ENCODE measurements at places on chromosomes 12 and 14.
A peak's percentile ranks its signal among the peaks of the same experiment; 100 is the strongest.

- no peak for DNase-seq
These were observed 85.0 kb downstream of the KICS2 start for GRCh38 chr12:64137117-64137516.

DNA sequence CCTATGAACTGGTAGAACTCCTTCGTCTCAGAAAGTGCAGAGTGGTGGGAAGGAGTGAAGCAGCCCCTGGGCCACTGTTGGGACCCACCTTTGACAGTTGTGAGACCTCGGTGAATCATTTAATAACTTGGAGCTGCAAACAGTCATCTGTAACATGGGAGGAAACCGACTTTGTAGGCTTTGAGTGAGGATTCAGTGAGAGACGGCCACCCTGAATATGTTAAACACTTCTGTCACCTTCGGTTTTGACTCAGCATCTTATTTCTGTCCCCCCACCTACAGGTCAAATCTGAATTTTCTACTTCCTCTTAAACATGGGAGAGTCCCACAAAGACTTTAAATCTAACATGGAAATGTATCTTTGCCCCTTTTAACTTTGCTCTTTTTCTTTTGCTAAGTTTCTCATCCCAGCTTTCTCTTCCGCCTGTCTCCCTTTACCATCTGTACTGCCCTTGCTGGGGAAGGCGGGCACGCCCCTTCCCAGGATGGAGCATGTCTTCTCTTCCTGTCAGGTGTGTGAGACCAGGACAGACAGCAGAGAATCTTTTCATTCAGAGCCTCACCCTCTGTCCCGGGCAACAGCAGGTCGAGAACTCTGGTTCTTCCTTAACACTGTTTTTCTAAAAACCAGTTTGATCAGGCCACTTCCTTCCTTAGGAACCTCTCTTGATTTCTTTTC lies 37.1 kb downstream of the ZC3H14 start:
- no peak for DNase-seq

GRCh38 chr12:131535779-131536178 lies 175.1 kb upstream of the SFSWAP start:
- DNase-seq = no peak

DNA sequence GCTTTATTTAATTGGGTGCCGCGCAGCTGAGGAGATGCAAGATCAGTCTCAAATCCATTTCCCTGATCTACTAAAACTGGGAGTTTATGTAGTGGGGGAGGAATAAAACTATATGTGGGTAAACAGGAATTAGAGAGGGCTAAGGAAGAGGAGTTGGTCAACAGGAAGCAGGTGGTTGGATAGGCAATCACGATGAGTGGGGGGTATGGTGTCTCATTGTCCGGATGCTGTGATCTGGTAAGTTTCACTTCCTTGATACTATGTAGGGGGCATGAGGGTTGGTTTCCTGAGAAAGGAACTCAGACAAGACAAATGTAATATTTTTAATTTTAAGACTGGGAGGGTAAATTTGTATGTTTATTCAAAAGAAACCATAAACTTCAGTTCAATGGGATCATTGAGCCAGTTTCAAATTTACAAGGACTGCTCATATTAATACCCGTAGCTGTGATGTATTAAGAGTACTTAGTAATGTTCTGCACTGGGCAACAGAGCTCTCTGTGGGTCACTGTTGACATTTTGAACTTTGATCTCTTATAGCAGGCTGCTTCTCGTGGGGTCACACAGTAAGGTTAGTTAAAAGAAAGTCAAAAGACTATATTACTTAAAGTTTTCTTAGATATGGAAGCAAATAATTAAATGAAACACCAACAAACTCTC lies 786.2 kb upstream of the FBXO33 start:
- DNase-seq = no peak

GRCh38 chr12:81128930-81129554 lies 51.2 kb downstream of the ACSS3 start:
- DNase-seq = peak; percentile 8

GRCh38 chr12:52942066-52942900 lies 6.6 kb upstream of the KRT18 start:
- DNase-seq = no peak

DNA sequence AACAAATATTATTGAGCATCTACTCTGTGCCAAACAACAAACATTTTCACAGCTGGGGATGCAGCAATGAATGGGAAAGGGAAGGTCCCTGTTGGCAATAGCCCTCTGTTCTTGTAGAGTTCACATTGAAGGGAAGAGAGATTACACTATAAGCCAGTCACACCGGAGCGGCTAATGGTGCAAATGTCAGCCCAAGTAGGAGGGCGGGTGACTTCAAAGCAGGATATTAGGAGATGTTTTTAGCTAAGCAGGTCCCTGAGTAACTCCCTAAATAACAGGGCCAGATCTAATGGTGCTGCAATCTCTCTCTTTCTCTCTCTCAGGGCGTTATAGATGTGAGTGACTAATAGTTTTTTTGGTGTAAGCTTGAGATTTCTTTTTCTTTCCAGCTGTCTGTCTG lies 30.7 kb downstream of the FLVCR2 start:
- no peak for DNase-seq

- no peak for DNase-seq
These were observed 46.9 kb downstream of the ATXN7L3B start for GRCh38 chr12:74584483-74585062.

Data from neuronal stem cell (in vitro differentiated cells).